ENCODE measurements at places on chromosomes 4 and X. TPM values are rescaled to one million over a fixed set of nuclear protein-coding genes. Genes with fewer than 3 reads are reported as not detected.

The CPLX1 gene
- 1.4 TPM for total RNA-seq

DNA sequence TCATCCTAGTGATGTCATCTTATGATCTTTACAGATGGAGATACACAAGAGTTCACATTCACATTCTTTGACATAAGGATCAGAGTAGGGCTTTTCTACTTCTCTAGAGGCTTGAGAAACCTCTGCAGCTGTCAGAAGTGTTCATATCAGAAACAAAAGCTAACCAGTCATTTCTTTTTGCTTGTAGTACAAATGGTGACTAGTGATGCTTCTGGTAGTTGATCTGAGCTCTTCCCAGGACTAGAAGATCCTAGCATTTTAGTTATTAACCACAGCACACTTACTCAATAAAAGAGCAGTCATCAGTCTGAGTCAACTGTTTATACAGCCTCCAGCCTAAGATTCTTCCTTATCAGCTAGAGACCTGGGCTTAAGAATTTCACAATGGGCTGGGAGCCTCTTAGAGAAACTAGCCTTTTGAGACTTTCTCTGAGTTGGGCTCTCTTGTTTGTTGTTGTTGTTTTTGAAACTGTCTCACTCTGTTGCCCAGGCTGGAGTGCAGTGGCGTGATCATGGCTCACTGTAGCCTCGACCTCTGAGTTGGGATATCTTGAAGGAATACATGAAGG is 84.1 kb downstream of the TMEM164 start:
- no peaks in the 10 kb centered on the region for H3K27me3 ChIP-seq
- H3K4me3 ChIP-seq = no peak overlapping the region
- no peak for DNase-seq
- peaks cover 8% of the 10 kb centered on the region for H3K36me3 ChIP-seq
- H3K4me1 ChIP-seq = peaks cover 23% of the 10 kb centered on the region

DNA sequence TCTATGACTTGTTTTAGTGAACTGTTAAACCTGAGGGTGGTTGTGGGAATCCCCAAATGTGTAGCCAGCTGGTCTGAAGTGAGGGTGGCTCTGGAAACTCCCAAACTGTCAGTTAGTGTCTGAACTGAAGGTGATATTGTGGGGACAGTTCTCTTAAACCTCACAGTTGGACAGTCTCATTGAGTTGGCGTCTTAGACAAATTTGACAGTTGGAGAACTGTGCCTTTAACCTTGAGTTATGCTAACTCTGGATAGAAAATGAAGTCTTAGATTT is 20.7 kb upstream of the CTSO start:
- peaks cover 1% of the 10 kb centered on the region for H3K4me1 ChIP-seq
- H3K36me3 ChIP-seq = no peaks in the 10 kb centered on the region
- no peak overlapping the region for H3K4me3 ChIP-seq
- no peaks in the 10 kb centered on the region for H3K27me3 ChIP-seq

DNA sequence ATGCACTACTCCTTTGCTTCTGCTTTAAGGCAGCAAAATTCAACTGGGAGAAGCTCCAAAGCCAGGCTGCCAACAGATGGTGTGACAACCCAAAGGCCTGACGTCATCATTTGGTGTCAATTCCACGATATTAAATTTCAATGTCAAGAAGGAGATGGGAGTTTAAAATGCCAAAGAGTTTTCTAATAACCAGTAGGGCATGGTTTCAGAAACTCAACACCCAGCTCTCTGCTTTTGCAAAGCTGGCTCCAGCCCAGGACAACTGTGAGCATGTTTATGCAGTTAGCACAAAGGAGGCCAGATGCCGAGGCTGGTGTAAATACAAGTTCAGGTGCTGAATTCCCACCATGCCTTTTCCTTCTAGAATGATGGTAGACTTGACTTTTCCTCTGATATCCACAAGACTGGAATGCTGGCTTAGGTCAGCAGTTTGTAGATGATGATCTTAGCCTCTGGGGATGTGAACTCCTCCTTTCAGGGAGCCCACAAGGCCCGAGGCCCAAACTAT is 67.3 kb downstream of the AFAP1 start:
- no peak overlapping the region for H3K27ac ChIP-seq
- H3K36me3 ChIP-seq = peaks cover 29% of the 10 kb centered on the region
- DNase-seq = no peak
- H3K4me3 ChIP-seq = no peak overlapping the region

The PRR32 gene
- not detected for total RNA-seq

DNA sequence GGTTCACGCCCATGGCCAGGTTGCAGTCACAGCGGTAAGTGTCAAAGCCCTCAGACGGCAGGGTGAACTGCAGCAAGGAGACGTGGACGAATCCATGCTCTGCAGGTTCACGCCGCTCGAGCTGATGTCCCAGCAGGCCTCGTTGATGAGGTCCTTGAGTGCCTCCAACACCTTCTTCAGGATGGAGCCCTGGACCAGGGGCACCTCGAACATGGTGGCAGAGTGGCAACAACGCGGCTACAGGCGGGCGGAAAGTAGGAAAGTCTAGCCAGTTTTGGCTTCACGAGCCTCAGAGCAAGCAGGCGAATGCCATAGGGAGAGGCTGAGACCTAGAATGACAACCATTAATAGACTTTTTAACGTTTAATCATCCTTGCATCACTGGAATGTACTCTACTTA is 485.9 kb downstream of the ZNF674 start:
- H3K27ac ChIP-seq = no peak overlapping the region
- no peaks in the 10 kb centered on the region for H3K4me1 ChIP-seq
- no peaks in the 10 kb centered on the region for H3K27me3 ChIP-seq
- no peaks in the 10 kb centered on the region for H3K36me3 ChIP-seq

DNA sequence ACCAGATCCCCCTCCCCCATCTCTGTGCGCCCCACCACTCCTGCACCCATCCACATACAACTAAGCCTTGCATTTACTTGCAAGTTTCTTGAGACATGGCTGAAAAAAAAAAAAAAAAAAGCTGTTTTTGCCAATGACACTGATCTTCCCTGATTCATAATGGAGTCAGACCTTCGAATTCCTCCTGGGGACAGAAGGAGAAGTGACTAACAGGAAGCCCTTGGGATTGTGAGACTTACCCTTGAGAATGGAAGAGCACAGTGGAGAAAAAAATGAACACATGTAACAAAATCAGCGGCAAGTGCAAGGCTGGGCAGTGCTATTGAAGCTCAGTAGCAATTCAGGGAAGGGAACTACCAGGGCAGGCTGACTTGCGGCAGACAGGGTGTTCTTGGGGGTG is 288.4 kb downstream of the BCOR start:
- no peak overlapping the region for H3K27ac ChIP-seq
- H3K4me3 ChIP-seq = no peak overlapping the region
- no peaks in the 10 kb centered on the region for H3K36me3 ChIP-seq
- H3K4me1 ChIP-seq = peaks cover 3% of the 10 kb centered on the region
- DNase-seq = no peak

GRCh38 chr4:153611679-153612078 is 72.4 kb upstream of the TLR2 start:
- H3K27me3 ChIP-seq = no peaks in the 10 kb centered on the region
- no peak overlapping the region for H3K4me3 ChIP-seq
- no peak for DNase-seq
- H3K27ac ChIP-seq = no peak overlapping the region
- H3K4me1 ChIP-seq = no peaks in the 10 kb centered on the region

DNA sequence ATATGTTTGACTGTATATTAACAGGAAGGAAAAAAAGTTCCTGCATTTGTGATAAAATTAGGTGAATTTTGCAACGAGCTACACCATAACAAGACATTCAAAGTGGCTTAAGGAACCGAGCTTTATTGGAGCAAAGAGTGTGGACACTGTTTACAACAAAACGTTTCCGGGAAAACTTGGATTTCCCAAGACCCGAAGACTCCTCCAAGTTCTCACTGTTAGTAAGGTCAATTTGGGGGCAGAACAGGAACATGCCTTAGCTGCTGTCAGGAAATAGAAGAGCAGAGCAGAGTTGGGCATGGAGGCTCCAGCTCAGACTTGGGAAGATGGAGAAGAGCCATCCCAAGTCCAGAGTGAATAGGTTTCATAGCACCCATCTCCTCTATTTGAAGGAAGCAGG is 16.5 kb downstream of the ADH6 start:
- no peak overlapping the region for H3K27ac ChIP-seq
- H3K4me1 ChIP-seq = peaks cover 14% of the 10 kb centered on the region
- no peak overlapping the region for H3K4me3 ChIP-seq
- H3K36me3 ChIP-seq = peaks cover 5% of the 10 kb centered on the region
- peaks cover 3% of the 10 kb centered on the region for H3K27me3 ChIP-seq

- H3K4me3 ChIP-seq = no peak overlapping the region
- H3K27me3 ChIP-seq = no peaks in the 10 kb centered on the region
- DNase-seq = no peak
Measured at GRCh38 chrX:29858714-29859113, 356.6 kb upstream of the MAGEB2 start.

The SCD5 gene
- 15.7 TPM for total RNA-seq

GRCh38 chr4:140094438-140095420 is 59.3 kb downstream of the MAML3 start:
- peaks cover 66% of the 10 kb centered on the region for H3K4me1 ChIP-seq
- H3K36me3 ChIP-seq = no peaks in the 10 kb centered on the region
- DNase-seq = no peak
- no peak overlapping the region for H3K4me3 ChIP-seq
- H3K27ac ChIP-seq = peak overlapping the region; percentile 1

DNA sequence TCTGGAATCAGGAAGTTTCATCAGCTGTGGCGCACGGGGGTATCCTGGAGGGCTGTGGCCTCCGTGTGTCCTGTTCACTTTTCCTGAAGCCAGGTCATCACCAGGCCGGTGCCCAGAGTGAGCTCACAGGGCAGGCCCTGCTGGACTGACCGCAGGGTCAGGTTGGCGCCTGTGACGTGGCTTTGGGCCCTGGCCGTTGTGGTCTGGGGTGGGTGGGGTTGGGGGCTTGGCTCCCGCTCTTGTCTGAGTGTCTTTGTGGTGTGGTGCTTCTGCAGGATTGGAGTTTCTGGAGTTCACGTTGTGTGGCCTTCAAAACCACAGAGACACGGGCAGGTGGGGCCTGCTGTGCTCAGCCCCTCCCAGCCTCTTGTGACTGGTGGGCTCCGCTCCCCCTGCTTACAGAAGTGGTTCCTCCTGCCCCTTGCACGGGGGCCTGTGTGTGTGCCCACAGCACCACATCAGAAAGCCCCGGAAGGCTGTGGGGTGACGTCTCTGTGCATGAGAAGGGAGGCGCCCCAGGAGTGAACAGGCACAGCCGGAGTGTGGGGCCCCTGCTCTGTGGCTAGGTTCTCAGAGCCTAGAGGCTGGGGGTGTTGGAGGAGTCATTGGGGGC is 9.5 kb downstream of the RGS12 start:
- H3K4me3 ChIP-seq = no peak overlapping the region
- H3K4me1 ChIP-seq = peaks cover 38% of the 10 kb centered on the region
- DNase-seq = no peak
- peaks cover 7% of the 10 kb centered on the region for H3K36me3 ChIP-seq
- peak overlapping the region; percentile 4 for H3K27ac ChIP-seq
